NCI-H748 treated with DMSO at 0.1 percent for 48 hours (cell line): ENCODE measurements at places on chromosomes 12 and 14.
A peak's percentile ranks its signal among the peaks of the same experiment; 100 is the strongest.

- peak; percentile 59 for DNase-seq
Measured at GRCh38 chr14:59213368-59214315, 25.2 kb downstream of the DAAM1 start.

DNA sequence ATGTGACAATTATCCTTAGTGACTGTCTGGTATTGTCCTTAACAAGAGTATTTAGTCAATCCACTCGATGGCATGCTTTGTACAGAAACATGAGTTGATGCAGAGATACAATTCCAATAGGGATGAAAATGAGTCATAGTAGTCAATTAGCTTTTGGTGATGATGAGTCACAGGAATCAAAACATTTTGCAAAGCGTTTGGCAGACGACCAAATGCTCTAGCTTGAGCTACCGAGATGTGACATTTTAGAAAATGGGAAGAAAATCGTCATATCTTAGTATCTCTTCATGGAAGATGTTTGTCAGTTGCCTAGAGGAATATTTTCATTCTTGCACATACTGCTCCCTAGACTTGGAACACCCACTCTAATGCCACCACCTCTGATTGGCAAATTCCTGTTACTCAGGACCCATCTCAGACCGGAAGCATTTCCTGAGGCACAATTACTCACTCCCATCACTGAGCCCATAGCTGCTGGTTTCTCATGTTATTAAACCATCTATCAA, 95.0 kb downstream of the LMNTD1 start:
- DNase-seq = peak; percentile 15

GRCh38 chr14:100403105-100403504, 80.0 kb downstream of the SLC25A47 start:
- DNase-seq = no peak

- no peak for DNase-seq
Measured at GRCh38 chr12:79982086-79983062, 47.5 kb upstream of the PPP1R12A start.

GRCh38 chr12:101490286-101490920, 15.3 kb downstream of the SPIC start:
- DNase-seq = peak; percentile 14

GRCh38 chr12:47824198-47824597, 4.5 kb upstream of the HDAC7 start:
- no peak for DNase-seq

- DNase-seq = no peak
Measured at GRCh38 chr12:32902287-32902997, 5.9 kb upstream of the PKP2 start.

DNA sequence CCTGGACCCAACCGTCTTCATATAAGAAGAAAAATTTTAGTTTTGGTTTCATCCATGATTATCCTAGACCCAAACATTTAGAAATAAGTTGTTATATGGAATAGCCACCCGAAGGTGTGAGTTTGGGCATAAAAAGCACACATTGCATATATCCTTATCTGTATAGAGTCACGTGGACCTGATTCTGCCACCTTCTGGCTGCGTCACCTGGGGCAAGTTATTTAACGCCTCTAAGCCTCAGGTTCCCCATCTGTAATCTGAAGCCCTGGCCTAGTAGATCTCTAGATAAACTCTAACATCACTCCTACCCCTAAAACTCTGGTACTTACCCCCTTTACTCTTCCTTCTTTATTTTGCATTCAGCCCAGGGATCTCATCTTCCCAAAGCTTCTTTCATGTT, 14.3 kb upstream of the KRT5 start:
- DNase-seq = no peak

GRCh38 chr12:88451205-88451604, 129.1 kb downstream of the KITLG start:
- DNase-seq = no peak

DNA sequence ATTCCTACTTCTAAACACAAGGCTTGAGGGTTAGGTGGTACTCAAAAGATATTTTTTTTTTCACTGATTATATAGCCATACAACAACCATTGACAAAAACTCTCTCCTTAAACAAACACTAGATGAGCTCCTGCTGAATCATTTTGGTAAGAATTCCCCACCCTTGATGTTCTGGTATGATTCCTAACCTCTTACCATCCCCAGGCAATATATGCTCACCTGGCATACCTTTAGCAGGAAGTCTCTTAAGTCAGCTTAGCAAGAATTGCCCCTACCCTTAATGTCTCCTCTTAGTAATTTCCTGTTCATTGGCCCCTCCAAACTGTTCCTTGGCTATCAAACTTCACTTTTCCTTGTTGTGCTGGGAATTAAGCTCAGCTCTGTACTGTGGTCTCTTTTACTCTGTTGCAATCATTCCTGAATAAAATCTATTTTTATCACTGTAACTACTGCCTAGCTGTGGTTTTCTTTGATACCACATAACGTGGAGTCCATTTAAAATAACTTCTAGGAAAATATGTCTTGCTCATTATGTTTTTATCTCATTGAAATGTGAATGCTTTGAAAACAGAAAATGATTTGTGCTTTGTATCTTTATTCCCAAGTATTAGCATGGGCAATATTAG, 712.6 kb downstream of the SLC16A7 start:
- no peak for DNase-seq

DNA sequence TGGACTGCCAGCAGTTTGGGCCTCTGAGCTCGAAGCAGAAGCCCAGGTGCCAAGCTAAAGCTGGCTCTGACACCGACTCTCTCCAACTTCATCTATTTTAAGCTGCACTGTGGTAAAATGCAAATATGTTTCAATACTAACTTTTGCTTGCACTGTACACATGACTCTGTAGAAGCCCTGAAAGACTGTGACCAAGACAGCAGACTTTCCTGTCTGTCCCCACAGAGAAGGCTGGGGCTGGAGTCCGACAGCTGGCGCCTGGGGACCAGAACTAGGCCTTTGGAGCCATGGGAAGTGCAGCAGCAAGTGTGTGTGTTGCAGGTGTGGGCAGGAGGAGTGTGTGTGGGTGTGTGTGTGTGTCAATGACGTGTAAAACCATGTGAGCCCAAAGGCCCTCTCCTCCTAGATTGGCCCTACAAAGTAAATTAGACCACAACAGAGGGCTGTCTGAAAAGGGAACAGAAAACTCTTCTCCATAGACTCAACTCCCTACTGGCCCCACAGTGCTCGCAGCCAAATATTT, 16.4 kb upstream of the RAB35 start:
- DNase-seq = no peak

- no peak for DNase-seq
Measured at GRCh38 chr14:35365130-35366055, 39.2 kb downstream of the NFKBIA start.

DNA sequence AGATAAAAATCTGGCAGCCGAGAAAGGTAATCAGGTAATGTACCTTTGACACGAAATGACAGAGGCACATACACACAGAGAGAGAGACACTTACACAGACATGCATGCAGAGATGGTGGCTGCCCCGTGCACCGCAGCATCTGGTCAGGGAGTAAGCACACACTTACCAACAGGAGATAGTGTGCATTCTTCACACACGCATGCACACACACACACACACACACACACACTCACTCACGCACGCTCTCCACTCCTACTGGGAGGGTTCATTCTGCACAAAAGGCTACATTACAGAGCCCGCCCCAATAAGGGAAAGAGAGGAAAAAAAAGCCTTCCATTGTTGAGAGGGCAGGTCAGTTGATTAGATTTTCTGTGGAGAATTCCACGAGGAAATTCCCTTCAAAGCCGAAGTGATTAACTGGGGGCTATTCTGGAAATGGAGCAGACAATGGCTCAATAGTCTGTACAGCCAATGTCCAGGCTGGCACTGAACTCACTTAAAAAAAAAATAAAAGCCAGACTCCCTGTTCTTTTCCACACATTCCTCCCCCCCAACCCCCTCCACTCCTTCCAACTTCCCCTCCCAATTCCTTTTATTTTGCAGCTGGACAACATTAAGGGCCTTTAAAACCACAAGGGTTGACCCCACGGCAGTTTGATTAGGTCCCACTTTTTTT, 1.4 kb upstream of the SOX5 start:
- DNase-seq = peak; percentile 26

DNA sequence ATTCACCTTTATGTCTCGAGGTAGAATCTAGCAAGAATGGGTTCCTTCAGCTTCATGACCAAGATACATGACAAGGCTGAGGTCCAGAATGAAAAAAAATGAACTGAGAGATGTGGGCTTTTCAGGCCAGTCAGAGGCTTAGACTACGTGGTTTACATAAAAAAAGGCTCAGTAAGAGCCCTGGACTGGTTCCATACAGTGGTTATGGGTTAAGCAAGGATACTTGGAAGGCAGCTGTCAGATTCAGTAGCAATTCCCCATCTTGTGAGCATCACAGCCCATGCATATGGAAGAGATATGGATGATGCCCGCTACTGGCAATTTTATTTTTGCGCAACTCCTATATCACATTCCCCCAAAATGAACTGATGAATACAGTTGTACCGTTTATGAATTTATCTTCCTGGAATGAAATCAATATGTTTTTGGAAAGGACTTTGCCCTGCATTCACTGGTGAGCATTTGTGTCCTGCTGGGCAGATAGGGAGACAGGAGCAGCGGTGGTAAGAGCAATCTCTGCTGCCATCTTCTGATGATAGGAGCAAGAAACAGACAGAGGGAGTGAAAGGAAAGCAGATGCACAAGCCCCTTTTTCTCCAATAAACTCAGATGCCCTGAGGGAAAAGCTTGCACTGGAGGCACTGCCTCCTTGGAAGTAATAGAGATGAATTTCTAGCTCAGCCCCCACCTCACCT, 280.4 kb downstream of the GALC start:
- DNase-seq = no peak

- DNase-seq = no peak
Measured at GRCh38 chr12:65694130-65694529, 130.2 kb upstream of the HMGA2 start.

- DNase-seq = no peak
Measured at GRCh38 chr14:74223016-74223415, 16.2 kb upstream of the VSX2 start.
